Amniotic epithelial cell (primary cell): ENCODE measurements at places on chromosomes 12 and 14.

DNA sequence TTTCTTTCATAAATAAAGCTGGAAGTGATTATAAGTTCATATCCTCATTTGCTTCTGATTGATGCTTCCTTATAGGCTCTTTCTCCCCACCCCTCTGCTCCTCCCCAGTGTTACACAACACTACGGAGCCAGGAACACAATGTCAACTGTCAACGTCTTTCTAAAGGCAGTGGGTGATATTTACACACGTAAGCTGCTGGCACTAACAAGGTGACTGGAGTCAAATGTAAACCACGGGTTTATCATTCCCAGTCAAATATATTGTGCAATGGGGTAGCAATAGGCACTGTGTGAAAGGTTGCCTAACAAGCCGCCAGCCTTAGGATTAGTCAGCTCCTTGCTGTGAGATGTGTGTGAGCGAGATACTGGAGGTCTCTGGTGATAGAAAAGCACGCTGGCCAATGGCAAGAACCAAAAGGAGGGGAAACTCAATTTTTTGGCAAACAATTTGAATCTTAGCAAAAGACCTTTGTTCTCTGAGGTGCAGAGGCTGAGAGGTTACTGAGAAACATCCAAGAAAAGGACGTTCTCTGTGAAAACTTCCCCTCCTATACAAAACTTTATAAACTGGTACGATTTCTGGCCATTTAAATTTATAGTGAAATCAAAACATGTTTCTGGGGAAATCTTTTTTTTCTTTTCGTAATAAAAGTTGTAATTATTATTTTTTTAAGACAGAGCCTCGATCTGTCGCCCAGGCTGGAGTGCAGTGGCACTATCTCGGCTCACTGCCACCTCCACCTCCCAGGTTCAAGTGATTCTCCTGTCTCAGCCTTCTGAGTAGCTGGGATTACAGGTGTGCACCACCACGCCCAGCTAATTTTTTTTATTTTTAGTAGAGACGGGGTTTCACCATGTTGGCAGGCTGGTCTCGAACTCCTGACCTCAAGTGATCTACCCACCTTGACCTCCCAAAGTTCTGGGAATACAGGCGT lies 22.3 kb upstream of the HECTD1 start:
- peak; percentile 98 for DNase-seq

DNA sequence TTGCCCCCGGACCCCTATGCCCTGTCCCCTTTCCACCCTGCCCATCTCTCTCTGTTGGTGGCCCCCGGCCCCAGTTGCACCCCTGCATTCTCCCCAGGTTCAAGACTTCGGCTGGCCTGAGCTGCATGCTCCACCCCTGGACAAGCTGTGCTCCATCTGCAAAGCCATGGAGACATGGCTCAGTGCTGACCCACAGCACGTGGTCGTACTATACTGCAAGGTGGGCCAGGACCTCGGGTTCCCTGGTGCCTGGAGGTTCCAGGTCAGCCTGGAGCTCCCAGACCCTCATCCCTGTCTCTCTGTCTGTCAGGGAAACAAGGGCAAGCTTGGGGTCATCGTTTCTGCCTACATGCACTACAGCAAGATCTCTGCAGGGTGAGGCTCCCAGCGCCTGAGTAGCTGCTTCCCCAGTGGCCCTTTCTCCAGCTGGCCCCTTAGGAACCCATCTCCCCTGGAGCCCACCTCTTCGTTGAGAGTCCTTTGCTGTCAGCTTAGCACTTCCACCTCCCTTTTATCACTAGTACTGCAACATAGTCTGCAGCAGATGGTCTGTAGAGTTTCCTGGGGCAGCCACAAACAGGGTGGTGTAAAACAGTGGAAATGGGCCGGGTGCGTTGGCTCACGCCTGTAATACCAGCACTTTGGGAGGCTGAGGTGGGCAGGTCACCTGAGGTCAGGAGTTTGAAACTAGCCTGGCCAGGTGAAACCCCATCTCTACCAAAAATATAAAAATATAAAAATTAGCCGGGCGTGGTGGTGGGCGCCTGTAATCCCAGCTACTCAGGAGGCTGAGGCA lies 5.8 kb downstream of the TNS2 start:
- DNase-seq: no peak

- no peak for DNase-seq
These were observed 47.2 kb downstream of the ATL1 start for GRCh38 chr14:50607181-50607580.

DNA sequence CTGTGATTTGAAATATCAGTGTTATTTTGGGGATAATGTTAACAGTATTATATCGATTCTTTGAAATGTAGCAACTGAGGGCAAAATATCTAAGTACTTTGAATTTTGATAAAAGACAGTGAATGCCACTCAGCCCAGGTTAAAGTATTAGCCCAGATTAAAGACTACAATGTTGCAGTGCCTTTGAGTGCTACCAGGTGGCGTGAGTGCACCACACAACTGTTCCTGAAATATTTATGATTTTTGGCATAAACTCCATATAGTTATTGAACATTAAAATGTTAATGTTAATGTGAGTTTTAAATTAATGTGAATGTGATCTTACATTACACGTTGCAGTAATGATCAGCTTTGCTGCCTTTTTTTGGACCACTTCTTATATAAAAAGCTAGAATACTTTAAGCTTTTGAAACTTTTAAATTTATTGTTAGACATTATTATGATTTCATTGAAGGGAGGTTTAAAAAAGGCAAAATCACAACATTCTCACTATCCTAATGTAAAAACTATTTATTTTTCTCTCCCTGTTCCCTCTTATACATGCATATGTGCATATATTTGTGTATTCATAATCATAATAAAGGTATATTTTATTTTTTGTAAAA lies 22.5 kb downstream of the MRPS35 start:
- peak; percentile 43 for DNase-seq

DNA sequence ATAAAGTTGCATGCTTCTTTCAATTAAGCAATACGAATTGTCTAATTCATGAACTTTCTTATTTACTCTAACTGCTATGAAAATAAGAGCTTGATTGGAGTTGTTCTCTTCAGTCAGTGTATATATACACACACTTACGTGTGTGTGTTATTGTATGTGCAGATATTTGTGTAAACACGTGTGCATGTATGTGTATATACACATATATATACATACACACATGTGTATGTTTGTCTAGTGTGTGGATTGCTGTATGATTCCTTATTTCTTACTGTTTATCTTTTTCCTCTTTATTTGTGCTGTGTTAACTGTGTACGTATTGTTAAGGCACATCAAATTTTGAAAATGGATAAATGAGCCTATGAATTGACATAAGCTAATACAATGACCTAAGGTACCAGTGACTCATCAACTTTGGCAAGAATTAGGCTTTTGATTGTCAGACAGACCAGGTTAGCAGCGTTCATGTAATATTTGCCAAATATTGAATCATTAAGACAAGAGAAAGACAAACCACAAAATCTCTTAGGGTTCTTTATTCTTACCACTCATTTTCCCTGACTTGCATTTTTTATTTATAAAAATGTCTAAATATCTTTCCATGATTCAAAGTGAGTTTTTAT lies 423.9 kb downstream of the SOX5 start:
- no peak for DNase-seq

GRCh38 chr12:46266869-46267574 lies 1.8 kb downstream of the SLC38A1 start:
- DNase-seq: peak; percentile 58

DNA sequence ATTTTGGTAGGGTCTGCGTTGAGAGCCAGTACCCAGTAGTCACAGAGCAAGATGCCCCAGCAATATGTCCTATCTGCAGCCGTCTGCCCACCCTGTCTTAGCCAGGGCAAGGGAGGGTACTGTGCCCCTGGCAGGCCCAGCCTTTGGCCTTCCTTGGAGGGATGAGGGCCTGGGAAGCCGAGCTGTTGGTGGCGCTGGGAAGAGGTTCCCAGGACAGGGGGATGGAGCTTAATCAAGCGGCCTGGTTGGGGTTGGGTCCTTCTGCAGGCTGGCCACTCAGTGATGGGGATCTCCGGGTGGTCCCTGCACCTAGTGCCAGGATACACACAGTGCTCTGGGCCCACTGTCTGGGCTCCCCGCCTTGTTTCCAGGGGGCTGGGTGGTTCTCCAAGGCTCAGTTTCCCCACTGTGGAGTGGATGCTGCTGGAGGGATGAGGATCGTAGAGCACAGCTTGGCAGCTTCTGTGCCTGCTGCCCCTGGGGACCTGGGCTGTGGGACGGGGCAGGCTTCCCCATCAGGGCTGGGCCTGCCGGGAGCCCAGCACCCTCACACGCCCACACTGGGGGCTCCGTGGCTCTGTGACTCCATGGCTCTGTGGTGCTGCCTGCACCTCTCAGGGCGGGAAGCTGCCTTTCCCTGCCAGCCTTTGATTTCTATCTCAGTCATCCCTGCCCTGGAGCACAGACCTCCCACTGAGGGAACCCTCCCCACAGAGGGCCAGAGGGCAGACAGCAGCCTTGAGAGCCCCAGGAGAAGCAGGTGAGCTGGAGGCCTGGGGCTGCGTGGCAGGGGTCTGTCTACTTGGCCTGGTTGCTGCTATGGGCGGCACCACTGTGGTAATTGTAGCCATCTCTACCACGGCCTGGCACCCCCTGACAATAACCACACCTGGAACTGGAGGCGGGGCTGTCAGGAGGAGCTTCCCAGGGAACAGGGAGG lies 357.0 kb downstream of the TMEM121 start:
- DNase-seq: no peak

- DNase-seq: no peak
These were observed 111.4 kb downstream of the STXBP6 start for GRCh38 chr14:24938593-24938992.

GRCh38 chr12:103557628-103558010 lies 29.5 kb upstream of the STAB2 start:
- DNase-seq: no peak

DNA sequence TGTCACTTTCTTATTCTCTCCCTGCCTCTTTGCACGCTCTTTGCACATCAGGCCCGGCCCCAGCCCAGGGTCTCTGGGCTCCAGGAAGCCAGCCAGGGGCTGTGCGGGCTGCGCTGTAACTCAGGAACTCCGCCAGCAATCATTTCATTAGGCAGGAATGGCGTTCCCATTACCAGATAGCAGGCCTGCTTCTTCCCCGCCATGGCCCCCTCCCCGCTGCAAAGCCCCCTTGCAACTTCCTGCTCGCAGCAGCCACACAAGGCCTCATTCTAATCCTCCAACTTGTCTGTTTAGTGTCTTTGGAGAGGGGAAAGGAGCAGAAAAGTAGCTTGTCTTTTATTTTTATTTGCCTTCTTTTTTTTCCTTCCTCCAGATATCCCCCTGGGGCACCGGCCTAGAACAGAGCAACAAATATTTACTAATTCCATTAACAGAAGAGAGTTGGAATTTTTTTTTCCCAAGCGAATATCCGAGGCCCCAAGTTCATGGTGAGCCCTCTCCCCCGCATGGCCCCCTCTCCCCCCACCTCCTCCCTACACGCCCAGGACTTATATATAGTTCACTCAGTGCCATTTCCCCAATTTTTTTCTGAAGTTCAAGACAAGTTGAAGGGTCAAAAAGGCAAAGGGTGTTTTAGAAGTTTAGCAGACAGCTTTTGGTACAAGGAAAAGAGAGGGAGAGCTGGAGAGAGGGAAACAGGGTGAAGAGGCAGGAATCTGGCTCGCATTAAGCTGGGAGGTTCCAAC lies 329.4 kb upstream of the TBX3 start:
- no peak for DNase-seq

DNA sequence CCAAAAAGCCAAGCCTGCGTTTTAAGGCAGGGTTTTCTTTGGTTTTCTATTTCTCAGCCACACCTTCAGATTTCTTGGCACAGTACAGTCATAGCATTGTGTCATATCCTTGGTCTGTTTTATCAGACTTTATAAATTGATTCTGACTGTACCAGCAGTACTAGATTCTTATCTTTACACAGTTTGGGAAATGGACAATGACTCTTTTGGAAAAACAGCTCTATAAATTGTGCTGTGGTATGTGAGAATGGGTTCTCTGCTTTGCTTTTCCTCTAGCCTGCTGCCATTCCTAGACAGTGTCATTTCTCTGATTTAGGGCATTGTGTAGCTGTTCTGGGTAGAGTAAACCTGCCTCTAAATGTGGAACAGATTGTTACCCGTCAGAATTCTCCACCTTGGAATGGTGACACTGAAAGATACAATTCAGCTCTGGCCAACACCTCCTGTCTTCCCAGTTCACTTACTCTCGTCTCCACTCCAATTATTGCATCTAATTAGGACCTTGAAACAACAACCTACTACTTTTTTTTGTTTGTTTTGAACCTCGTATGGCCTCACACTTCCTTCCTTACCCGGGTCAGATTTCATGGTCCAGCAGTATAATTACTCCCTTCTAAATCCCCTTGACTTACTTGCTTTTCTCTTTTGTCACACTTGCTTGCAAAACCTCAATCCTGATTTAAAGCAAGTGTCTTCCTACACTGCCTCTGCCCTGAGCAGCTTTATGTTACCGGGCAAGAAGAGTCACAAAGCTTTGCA lies 226.3 kb downstream of the ERC1 start:
- DNase-seq: peak; percentile 75

- no peak for DNase-seq
These were observed 30.6 kb upstream of the SYCP3 start for GRCh38 chr12:101769865-101770264.

DNA sequence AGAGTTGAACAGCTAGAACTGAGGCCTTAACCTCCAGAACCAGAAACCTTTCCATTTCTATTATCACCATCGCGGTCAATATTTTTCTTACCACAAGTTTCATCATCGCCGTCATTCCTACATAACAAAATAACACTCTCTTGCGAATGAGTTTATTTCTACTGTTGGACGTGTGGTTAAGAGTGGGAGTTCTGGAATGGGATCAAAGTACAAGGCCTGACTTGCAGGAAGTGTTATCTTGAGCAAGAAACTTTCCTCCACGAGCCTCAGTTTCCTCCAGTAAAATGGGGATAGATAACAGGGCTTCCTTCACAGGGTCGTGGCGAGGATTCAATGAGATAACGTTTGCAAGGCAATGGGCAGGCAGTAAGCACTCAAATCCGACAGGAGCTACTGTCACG lies 652 bp downstream of the SART3 start:
- peak; percentile 98 for DNase-seq

- DNase-seq: no peak
These were observed 74.7 kb downstream of the DIO3 start for GRCh38 chr14:101635749-101636560.

- no peak for DNase-seq
These were observed 9.6 kb downstream of the CLEC1A start for GRCh38 chr12:10088955-10089900.

DNA sequence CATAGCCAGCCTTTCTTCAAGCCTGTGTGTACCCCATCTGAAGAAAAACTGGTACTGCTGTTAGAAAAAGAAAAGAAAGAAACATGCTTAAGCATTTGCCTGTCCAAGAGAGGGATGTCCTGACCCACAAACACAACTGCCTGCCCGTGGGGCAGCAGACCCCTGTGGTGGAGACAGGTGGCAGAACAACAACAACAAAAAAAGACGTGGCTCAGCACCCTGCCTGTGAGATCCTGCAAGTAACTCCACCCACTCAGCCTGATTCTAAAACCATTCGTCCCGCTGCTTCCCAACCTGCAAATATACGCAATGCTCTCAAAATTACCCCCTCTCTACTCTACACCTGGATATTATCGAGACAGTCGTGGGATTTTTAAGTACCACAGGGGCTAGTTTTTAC lies 64.9 kb upstream of the ZDHHC17 start:
- DNase-seq: no peak
